Right forelimb (tissue), 1 donor: ENCODE measurements at places on chromosomes 1 and 21.

DNA sequence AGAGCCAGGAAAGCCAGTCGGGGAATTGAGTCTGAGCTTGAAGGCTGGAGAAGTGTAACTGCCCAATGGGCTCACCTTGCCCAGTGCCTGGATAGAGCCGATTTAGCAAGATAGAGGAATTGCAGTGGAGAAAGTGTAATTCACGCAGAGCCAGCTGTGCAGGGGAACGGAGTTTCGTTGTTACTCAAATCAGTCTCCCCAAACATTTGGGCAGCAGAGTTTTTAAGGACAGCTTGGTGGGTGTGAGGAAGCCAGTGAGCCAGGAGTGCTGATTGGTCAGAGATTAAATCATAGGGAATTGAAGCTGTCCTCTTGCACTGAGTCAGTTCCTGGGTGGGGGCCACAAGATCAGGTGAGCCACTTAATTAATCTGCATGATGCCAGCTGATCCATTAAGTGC lies 28.4 kb upstream of the NLRP3 start:
- DNase-seq: no peak

DNA sequence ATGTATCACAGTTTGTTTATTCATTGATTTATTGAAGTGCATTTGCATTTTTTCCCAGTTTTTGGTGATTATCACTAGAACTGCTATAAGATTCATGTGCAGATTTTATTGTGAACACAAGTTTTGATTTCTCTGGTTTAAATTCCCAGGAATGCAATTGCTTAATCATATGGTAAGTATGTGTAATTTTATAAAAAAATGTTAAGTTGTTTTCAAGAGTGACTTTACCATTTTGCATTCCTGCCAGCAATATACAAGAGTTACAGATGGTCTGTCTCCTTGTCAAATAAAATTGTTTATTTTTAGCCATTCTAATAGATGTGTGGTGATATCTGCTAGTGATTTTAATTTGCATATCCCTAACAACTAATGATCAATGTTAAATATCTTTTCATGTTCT lies 127.3 kb upstream of the APP start:
- DNase-seq: no peak

- no peak for DNase-seq
These were observed 29.4 kb upstream of the KCNA10 start for GRCh38 chr1:110548381-110548780.

GRCh38 chr1:203461717-203462116 lies 13.9 kb upstream of the PRELP start:
- DNase-seq: no peak

- no peak for DNase-seq
These were observed 17.3 kb downstream of the CA6 start for GRCh38 chr1:8962812-8963530.

- DNase-seq: no peak
These were observed 10.1 kb downstream of the HECTD3 start for GRCh38 chr1:45001011-45001481.

- no peak for DNase-seq
These were observed 21.2 kb upstream of the DIP2A start for GRCh38 chr21:46437511-46437910.

DNA sequence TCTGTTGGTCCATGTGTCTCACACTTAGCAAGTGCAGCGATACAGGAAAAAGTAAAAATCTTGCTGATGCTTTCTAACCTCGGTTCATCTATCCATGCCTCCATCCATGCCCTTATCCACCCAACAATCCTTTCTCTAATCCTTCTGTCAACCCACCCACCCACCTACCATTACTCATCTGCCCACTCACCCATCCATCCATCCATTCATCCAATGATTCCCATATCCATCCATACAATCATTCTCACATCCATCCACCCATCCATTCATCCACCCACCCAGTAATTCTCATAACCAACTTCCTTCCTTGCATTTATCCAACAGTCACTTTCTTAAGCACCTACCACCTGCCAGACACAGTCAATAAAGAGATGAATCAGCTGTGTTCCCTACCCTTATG lies 6.1 kb upstream of the IGSF21 start:
- DNase-seq: no peak

DNA sequence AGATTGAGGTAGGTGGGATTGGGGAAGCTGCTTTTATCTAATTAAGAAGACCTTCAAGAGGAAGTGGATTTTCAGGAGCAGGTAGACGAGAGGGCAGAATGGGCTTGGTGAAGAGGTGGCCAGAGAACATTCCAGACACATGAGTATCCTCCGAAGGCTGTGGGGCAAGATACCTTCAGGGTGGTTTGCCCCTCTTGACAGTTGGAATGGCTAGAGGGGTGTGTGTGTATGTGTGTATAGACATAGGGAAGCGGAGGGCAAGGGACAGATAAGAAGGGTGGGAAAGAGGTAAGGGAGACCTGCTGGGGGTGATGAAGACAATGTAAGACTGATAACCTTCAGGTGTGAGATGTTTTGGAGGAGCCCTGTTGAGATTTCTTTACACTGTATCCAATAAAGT lies 46.8 kb upstream of the TSPAN2 start:
- DNase-seq: no peak

DNA sequence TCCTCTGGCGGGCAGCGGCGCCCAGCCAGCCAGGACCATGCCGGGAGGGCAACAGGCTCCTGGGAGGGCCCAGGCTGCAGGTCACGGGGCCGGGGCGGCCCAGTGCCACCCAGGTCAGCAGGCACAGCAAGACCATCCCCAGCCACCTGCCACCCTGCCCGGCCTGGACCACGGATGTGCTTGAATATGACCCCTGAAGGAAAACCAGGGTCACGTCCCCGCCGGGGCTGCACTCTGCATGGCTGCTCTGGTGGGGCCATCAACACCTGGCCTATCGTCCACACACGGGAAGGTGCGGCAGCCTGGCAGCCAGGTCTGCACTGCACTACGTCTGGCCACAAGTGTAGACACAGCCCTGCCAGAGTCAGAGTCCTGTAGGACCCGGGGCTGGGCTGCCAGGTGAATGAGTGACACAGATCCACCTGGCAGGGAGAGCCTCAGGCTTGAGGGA lies 6.9 kb downstream of the WNT9A start:
- peak; percentile 25 for DNase-seq

DNA sequence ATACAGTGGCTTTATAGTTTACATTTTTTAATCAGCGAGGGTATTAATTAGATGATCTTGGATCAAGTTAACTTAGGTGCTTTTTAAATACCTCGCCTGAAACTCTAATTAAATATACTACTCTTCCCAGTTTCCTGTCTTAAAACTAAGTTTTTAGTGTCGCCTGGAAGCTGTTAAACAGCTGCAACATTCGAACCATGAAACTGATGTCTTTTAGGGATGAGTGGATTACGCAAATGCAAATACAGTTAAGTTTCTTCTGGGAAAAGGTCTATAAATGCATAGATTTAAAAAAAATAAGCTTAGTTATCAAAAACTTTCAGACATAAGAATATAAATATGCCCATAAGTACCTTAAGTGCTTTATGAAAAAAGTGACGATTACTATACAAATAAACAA lies 228.3 kb downstream of the PTPRC start:
- no peak for DNase-seq

- DNase-seq: no peak
These were observed 21.5 kb upstream of the SLC25A34 start for GRCh38 chr1:15714406-15715136.

GRCh38 chr1:198116069-198116468 lies 40.7 kb upstream of the NEK7 start:
- DNase-seq: no peak

DNA sequence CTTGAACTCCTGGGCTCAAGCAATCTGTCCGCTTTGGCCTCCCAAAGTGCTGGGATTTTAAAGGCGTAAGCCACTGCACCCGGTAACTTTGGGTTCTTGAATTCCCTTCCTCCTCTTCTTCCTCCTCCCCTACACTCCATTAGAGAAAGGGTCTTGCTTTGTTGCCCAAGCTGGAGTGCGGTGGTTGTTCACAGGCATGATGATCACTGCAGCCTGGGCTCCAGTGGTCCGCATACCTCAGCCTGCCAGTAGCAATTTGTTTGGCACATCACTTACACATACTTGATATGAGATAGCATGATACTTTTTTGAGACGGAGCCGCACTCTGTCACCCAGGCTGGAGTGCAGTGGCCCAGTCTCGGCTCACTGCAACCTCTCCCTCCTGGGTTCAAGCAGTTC lies 2.2 kb downstream of the DEGS1 start:
- no peak for DNase-seq

- DNase-seq: no peak
These were observed 8.4 kb upstream of the RBM8A start for GRCh38 chr1:145935708-145936107.

DNA sequence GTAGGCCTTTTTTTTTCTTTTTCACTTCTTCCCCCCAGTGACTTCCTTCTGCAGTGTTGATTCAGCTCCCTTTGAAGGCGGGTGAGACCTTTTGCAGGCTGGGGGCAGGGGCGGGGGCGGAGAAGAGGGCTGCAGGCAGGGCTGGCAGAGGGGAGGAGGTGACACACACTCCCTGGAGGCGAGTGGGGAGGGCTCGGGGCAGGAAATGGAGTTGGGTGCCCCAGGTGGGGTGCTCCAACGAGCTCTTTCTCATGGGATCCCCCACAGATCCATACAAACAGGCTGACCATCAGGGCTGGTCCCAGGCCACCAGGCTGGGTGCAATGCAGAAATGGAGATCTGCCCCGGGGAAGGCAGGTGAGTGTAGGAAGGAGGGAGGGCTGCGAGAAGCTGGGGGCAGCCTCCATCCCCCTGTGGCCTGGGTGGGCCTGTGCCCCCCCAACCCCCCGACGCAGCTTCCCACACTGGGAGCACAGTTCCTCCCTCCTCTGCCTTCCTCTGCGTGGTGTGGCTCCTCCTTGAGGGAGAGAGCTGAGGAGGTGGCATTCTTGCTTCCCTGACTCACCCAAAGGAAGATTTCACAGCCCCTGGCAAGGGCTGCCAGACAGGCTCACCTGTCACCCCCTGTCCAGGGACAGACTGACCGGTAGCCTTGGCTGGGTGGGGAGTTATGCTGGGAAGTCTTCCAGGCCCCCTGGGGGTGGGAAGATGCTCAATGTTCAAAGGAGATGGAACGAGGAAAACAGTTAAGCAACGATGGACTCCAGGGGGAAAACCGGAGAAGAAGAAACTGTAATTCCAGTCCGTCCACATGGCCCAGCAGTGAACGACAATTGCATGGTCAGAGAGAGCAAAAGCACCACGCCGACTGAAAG lies 7.1 kb upstream of the ITGB2 start:
- DNase-seq: no peak

- DNase-seq: no peak
These were observed 61.8 kb downstream of the RGS13 start for GRCh38 chr1:192697771-192698170.

DNA sequence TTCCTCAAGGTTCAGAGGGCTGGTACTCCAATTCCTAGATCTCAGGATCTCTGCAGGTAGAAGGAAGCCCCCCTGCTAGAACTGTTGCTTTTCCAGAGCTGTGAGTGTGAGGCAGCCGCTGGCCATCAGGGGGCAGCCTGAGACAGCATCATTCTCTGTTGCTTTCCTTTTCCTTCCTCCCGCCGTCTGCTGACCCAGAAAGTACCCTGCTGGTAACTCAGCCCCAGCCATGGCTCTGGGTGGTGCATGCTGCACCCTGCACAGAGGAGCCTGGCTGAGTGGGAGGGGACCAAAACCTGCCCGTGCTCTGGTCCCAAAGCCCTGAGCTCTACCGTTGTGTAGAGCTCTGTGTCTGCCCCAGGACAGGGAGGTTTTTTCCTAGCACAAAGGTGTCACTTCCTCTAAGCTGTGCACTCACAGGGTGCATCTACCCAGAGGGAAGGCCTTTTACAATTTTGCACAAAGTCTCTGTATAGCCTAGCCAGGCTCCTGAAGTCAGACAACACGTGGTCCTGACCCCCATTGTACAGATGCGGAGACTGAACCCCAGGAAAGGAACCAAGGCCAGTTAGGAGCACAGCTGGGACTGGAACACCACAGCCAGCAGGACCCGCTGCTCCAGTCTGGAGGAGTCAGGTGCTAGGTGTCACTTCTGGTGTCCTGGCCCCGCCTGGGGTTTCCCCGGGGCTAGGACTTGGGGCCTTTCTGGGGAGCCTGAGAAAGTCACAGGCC lies 5.6 kb upstream of the FAM131C start:
- peak; percentile 90 for DNase-seq

GRCh38 chr21:45329261-45330074 lies 41.8 kb upstream of the POFUT2 start:
- peak; percentile 47 for DNase-seq

DNA sequence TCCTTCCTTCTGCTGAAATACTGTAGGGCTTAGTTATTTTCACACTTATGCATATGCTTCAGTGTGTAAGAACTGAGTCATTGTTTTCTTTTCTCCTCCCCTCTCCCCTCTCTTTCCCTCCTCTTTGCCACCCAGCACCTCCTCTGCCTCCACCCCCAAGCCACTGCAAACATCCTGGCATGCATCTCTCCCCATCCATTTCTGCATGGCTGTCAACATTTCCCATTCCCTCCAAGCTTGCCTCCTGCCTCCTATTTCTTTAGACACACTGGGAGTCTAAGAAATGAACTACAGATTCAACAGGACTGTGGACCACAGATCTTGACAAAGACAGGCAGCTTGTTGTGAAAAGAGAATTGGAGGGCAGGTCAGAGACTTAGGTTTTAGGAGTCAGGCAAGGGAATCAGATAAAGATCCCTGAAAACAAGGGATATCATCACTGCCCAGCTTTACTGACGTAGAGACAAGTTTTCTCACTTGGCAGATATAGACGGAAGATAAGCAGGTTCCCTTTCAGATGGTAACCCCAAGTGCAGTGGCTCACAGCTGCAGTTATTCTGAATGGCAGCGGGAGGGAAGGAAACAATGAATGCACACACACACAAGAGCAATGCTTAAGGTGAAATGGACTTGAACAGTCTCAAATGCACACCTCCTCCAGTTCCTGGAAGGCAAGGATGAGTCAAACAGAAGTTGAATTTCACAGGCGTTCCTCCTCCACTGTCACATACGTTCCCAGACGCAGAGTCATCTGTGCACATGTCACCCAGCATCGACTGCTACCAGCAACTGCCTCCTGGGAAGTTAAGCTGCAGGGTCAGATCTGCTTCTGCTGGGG lies 56.1 kb downstream of the HIVEP3 start:
- no peak for DNase-seq

DNA sequence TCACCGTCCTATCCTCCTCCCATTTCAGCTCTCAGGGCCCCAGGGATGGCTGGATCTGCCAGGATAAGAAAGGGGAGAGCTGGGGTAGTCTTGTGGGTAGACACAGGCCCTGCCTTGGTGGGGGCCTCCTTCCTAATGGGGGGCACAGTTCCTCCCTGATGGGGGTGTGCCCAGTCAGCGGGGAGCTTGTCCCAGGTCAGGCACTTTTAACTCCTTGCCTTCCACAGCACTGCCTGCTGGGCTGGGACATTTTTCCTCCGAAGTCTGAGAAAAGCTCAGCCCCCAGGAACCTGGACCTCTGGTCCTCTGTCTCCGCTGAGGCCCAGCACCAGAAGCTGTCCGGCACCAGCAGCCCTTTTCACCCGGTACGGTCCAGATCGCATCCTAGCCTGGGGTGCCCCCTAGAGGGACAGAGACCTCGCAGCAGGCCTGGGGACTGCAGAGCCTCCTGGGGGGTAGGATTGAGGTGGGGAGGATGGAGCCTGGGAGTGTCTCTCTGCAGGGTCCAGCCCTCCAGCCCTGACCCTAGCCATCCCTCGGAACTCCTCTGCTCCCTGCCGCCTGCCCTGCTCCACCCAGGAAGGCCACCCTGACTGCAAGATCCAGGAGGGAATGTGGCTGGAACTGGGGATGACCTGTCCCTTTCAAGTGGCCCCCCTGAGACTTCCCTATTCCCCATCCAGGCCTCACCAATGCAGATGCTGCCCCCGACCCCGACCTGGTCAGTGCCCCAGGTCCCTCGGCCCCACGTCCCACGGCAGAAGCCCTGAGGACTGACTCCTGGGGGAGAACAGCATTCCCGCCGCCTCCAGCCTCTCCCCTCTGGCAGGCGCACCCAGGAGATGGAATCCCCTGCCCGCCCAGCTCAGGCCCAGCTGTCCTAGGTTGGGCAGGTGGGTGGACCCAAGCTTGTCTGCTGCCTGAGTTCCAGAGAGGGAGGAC lies 12.0 kb downstream of the MIIP start:
- DNase-seq: no peak
